Stimulated activated CD4-positive, alpha-beta T cell treated with anti-CD3 and anti-CD28 coated beads, Interleukin-15, amount 100 ng/mL, for 1 hour (primary cell): ENCODE measurements at places on chromosomes 13 and 19.

GRCh38 chr13:20148501-20149183, 12.2 kb downstream of the GJA3 start:
- no peak for DNase-seq

DNA sequence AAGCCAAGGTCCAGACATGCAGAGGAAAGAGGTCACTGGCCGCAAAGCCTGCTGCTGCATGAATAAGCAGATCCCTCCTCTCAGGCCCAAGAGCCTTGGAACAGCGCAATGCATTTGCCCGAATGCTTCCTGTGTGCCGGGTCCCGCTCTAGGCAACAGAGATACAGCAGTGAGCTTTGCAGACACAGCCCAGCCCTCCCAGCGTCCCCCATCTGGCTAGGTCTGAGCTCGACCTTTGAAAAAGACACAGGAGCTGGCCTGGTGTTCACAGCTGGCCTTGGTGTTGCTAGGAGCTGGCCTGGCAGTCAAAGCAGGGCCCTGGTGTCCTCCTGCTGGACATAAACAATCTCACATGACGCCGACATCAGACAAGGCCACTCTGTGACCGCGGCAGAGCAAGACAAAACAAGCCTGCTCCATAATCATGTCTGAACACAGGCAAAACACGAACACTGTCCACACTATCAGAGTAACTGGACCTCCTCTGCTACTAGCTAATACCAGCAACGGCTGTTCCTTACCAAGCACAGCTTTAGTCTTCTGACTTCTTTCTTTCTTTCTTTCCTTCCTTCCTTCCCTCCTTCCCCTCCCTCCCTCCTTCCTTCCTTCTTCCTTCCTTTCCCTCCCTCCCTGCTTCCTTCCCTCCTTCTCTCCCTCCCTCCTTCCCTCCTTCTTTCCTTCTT, 5.7 kb upstream of the PEX11G start:
- no peak for DNase-seq

DNA sequence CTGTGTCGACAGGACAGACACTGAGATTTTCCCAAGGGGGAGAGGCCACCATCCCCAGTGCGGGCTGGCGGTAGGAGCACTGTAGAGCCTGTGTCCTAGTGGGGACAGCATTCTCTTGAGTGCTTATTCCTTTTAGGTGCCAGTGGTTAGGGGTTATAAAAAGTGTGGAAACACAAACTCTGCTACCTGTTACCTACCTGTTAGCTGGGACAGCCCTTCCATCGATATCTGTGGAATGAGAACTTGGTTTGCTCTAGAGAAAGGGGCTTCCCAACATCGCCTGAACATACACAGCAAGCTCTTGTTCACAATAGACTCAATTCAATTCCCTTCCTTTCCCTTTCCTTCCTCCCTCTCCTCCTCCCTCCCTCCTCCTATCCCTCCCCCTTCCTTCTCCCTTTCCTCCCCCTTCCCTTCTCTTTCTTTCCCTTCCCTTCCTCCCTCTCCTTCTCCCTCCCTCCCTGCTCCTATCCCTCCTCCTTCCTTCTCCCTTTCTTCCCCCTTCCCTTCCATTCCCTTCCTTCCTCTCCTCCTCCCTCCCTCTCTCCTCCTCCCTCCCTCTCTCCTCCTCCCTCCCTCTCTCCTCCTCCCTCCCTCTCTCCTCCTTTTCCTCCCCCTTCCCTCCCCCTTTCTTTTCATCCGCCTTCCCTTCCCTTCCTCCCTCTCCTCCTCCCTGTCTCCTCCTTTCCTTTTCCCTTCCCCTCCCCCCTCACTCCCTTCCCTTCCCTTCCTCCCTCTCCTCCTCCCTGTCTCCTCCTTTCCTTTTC, 188.5 kb downstream of the URI1 start:
- DNase-seq = no peak

GRCh38 chr13:105471673-105472072, 1063.8 kb downstream of the EFNB2 start:
- DNase-seq = no peak

- no peak for DNase-seq
Measured at GRCh38 chr13:71516521-71516920, 350.5 kb downstream of the DACH1 start.

GRCh38 chr13:39955560-39955959, 300.1 kb downstream of the COG6 start:
- DNase-seq = no peak

DNA sequence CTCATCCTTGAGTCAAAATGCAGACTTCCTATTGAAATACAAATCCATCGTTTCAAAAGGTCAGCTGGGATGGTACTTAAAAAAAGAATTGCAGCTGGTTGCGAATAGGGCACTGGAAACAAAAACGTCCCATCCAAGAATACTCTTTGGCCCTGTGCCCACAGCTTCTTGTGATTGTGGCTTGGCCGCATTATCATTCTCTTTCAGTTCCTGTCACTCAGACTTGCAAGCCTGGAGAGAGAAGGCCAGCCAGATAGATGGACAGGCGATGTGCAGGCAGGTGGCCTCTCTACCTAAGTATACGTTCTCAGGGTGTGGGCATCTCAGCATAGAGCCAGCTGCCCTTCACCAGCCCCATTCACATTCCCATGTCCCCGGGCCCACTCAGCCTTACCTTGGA, 208.5 kb upstream of the ZNF536 start:
- DNase-seq = no peak

DNA sequence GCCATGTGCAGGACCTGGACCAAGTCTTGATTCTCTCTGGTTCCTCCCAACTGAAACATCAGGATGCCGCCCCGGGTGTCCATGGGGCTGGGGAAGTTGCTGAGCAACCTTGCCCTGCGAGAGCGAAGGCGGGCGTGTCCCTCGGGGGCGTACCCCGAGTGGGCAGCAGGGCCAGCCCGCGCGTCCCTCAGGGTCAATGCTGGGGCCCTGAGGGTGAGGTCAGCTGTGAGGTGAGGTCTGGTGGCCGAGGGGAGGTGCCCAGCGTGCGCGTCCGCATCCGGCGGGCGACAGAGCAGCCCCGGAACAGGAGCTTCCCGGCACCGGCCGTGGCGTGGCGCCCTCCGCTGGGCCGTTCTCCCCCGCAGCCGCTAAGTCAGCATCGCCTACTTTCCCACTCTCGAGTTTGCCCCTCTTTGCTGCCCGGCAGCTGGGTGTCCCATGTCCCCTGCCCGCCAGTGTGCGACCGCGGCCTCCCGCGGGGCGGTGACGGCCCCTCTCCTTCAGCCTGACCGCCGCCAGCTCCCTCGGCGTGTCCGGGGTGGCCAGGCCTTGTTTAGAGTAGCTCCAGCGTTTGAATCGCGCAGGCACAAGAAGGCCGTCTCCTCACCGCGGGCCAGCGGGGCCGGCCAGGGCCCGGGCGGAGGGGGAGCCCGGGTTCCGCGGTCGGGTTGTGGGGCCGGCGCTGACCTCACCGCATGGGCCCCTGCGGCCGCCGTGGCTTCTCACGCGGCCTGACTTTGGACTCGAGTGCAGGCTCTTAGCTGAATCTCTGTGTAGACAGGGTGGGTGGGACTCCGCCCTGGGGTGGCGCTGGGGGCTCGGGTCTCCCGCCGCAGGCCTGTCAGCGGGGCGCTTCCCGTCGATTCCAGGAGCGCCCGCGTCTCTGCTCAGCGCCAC, 33.0 kb downstream of the GJA3 start:
- no peak for DNase-seq

DNA sequence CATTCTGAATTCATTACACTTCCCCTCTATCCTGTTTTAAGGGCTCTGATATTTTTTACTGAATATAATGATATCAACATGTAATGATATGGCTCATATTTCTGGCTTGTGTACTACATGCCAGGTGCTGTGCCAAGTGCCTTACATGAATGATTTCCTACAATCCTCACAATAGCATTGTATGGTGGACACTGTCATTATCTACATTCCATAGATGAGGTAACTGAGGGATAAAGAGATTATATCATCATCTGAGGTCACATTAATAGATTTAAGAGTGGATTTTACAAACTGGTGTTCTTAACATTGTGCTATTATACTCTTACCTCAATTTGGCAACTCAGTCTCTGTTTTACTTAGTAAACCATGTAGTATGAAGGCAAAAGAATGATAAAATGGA, 502.0 kb downstream of the LIG4 start:
- no peak for DNase-seq

- no peak for DNase-seq
Measured at GRCh38 chr13:20131057-20131832, 29.6 kb downstream of the GJA3 start.

- no peak for DNase-seq
Measured at GRCh38 chr13:36445891-36446351, 13.6 kb downstream of the CCNA1 start.

DNA sequence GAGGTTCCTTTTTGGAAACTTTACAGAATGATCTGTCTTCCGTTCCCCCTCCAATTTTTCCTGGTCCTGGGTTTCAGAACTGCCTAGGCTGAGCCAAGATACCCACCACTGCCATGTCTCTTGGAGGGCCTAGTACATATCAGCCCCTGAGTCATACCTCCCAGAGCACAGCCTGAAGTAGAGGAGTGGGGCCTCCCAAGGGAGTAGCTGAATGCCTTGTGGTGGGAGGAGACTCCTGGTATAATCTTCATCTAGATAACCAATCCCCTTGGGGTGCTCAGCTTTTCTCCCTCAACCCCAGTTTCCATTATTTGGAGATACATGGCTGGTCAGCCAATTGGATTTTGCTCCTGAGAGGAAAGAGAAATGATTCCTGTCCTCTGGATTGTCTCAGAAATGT, 30.3 kb downstream of the ZNF763 start:
- no peak for DNase-seq
